ENCODE measurements at places on chromosomes 7 and 10. TPM values are rescaled to one million over a fixed set of nuclear protein-coding genes. Genes with fewer than 3 reads are reported as not detected.

Gene DLX6
- not detected for total RNA-seq

Gene TFEC
- not detected for total RNA-seq

Gene GPR26
- not detected for total RNA-seq

Gene ACTR3C
- total RNA-seq: not detected

Gene JCAD
- 9.6 TPM for total RNA-seq

Gene RHEB
- total RNA-seq: 169 TPM

Gene OR9A2
- not detected for total RNA-seq

Gene CPN1
- 0.16 TPM for total RNA-seq

Gene HYAL4
- total RNA-seq: not detected

Gene ZNF117
- total RNA-seq: 0.16 TPM

Gene TMEM213
- total RNA-seq: not detected

Gene LIPJ
- not detected for total RNA-seq

Gene DMBT1
- total RNA-seq: not detected

Gene KDM7A
- total RNA-seq: 2.6 TPM

Gene CDK14
- 0.37 TPM for total RNA-seq

Gene AZGP1
- total RNA-seq: not detected

Gene SHTN1
- 30.8 TPM for total RNA-seq

Gene CALN1
- total RNA-seq: not detected

Gene FOXI2
- total RNA-seq: not detected

Gene STK31
- total RNA-seq: 0.43 TPM

Gene PDZD7
- total RNA-seq: 0.71 TPM

Gene DPCD
- total RNA-seq: 31.8 TPM

Gene NKX1-2
- 0.04 TPM for total RNA-seq

All from A549 treated with DMSO at 1 μM for 4 hours (cell line).